ENCODE measurements at places on chromosomes 4 and X. TPM values are rescaled to one million over a fixed set of nuclear protein-coding genes. Genes with fewer than 3 reads are reported as not detected.

GRCh38 chr4:88672987-88673386 lies 24.6 kb downstream of the NAP1L5 start:
- peak; percentile 69 for ATAC-seq

DNA sequence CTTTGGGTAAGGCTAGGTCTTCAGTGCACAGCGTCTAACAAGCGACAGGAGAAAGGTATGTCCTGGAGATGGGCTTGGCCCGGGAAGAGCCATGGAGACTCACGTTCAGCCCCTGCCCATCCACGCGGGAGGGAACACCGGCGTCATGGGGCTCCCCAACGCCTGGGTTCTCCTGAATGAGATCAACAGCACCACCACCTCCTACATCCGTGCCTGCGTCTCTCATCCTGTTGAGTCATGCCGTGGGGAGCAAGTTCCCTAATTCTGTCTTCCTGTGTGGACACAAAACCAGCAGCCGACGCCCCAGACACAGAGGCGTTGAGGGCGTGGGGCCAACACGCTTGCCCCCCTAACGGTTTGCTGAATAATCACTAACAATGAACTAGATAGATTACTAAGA lies 20.1 kb upstream of the IL3RA start:
- ATAC-seq = no peak

- ATAC-seq = no peak
Observed at GRCh38 chr4:69057620-69058409, 38.5 kb upstream of the UGT2B7 start.

DNA sequence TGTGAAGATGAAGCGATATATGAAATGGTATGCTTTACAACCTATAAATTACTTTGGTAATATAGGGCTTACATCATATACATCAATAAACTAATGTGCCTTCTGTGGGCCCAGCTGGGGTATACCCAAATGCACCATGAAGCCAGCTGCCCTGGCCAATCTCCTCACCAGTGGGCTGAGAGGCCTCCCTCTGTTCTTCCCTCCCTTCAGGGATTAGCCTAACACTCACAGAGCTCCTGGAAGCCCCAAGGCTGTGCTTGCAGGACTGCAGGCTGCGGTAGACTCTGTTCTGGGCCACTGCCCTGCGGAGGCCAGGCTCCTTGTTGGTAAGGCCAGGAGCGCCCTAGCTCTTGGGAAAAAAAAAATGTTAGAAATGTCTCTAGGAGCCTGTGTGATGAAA lies 33.9 kb downstream of the PAGE1 start:
- no peak for ATAC-seq

DNA sequence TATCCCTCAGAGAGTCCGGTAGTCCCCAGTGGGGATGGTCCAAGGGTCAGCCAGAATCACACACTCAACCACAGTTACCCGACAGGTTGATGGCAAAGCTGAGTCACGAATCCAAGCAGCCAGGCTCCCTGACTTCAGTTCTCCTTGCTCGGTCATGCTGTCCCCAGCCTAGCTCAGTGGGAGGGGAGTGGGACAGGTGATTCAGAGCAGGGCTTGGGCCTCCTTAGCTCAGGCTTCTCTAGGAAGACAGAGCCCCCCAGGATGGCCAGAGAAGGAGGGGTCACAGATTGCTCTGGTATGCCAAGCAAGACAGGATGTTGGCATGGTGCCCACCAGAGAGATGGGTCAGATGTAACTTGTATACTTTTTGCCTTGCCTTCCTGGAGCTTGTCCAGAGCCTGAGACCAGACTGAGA lies 66.5 kb downstream of the EFNB1 start:
- no peak for ATAC-seq

- no peak for ATAC-seq
Observed at GRCh38 chrX:71321731-71322130, 20.2 kb downstream of the ITGB1BP2 start.

- no peak for ATAC-seq
Observed at GRCh38 chrX:69510137-69510715, 6.1 kb downstream of the NALF2 start.

- peak; percentile 64 for ATAC-seq
Observed at GRCh38 chr4:63717384-63717783, 691.9 kb downstream of the TECRL start.

- no peak for ATAC-seq
Observed at GRCh38 chrX:139158256-139158655, 372.3 kb upstream of the F9 start.

DNA sequence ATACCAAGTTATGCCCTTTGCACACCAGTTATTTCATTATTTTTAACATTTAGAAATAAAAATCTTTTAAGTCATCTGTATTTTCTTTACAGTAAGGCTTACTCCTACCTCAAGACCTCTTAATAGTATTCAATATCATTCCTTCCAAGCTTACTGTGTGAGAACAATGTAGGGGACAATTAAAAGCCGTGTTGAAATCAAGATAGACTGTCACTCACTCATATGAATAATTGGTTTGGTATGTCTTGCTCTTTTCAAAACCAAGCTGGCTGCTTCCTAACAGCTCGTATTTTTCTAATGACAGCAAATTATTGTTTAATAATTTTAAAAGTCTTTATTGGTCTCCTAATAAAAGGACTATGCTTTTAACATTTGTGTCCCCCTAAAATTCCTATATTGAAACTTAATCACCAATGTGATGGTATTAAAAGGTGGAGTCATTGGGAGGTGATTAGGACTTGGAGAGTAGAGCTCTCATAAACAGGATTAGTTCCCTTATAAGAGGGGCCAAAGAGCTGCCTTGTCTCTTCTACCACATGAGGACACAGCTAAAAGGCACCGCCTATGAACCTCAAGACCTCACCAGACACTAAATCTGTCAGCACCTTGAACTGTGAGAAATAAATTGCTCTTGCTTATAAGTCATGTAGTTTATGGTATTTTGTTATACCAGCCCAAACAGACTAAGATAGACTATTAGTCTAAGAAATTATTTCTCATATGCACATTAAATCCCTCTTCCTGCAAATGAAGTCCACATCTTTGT lies 4.1 kb downstream of the ABCB7 start:
- ATAC-seq = no peak

BANK1 gene
- 0.48 TPM for total RNA-seq

VEGFC gene
- total RNA-seq = 2.5 TPM

NCBP2L gene
- not detected for total RNA-seq

TCEAL8 gene
- 69.1 TPM for total RNA-seq
